Thyroid gland (tissue), 4 donors: ENCODE measurements at places on chromosomes 3 and 15. TPM values are rescaled to one million over a fixed set of nuclear protein-coding genes. Genes with fewer than 3 reads are reported as not detected.
A peak's percentile ranks its signal among the peaks of the same experiment; 100 is the strongest.

GRCh38 chr3:13535905-13536304 is 13.0 kb upstream of the FBLN2 start:
- no peak for DNase-seq

SATB1 gene
- total RNA-seq, result 45.4 TPM

ST3GAL6 gene
- total RNA-seq, result 7.9 TPM

GRCh38 chr15:75646944-75647364 is 758 bp upstream of the SNX33 start:
- DNase-seq, result peak; percentile 67

KLF15 gene
- total RNA-seq, result 20.6 TPM

SLC6A20 gene
- not detected for total RNA-seq

DNA sequence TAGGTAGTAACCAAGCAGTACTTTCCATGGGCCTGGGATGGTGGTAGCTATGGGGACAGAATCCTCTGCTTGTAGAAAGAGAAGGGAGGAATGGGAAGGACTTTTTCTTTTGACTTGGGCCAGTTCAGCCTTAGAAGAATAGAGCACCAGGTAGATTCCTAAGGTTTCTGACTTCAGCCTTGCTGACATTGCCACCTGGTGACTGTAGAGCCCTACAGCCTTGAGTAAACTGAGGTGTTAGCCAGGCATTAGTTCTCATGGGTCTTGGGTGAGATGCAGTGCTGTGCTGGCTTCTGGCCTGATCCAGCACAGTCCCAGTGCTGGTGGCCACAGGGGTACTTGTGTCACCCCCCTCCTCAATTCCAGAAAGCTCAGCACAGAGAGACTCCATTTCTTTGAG is 171.1 kb downstream of the ZBBX start:
- no peak for DNase-seq

STAB1 gene
- 31.8 TPM for total RNA-seq

- DNase-seq, result no peak
Observed at GRCh38 chr3:98553753-98554152, 22.0 kb downstream of the GPR15 start.

BTLA gene
- total RNA-seq, result not detected

GRCh38 chr3:50873376-50874157 is 198.8 kb downstream of the DOCK3 start:
- DNase-seq, result no peak

GRCh38 chr15:26939398-26939797 is 31.6 kb upstream of the GABRG3 start:
- DNase-seq, result no peak

HRG gene
- not detected for total RNA-seq

TBC1D23 gene
- total RNA-seq, result 104 TPM

DNA sequence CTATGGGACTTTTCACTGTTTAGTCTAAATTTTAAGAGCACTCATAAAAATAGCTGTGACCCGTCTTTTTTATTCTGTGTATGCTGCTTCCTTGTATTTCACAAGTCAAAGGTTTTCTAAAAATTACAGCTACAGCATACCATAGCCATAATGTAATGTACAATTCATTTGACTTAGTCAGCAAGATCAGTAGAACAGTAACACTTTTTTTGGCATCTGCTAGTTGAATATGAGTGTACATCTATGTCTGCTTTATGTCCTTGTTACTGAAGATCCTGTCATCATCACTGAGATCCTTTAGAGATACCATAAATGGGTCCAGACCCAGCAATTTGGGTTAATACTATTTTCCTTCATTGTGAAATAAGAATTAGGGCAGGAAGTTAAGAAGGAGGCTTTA is 42.2 kb downstream of the CMSS1 start:
- DNase-seq, result no peak

DNA sequence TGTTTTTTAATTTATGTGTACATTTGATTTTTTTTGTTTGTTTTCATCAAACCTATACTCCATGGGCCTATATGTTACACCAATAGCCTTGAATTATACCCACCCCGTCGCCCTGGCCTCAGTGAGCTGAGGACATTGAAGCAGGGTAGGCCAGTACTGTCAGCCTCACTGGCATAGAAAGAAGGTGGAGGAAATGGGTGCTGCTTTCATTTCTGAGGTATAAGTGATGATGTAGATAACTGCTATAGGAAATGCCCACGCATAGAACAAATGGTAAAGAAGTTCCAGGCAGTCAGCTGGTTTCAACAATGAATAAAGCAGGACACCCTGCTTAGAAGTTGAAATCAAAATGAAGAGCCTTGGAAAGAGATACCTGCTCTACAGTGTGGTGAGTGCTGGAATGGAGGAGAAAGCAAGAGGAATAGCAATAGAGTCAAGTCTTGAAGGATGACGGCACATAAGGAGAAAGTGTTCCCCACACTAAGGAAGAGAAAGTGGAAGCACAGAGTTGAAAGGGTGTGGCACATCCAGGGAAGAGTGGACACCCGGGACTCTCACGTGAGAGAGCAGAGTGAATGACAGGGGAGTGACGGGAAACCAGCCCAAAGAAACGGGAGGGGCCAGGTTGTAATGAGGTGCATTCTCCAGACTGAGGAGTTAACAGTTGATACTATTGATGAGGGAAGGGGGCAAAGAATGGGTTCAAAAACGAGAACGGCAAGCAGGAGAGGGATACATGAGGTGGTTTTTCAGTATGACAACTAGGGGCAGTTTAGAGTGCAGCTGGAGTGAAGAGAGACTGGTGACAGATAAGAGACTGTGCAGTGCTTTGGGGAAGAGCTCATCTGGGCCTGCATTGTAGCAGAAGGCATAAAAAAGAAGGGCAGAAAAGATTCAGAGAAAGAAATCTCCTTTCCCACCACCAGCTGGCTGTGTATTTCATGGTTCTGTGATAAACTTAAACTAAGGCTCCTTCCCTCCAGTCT is 70.5 kb downstream of the KLHL25 start:
- DNase-seq, result no peak

DNA sequence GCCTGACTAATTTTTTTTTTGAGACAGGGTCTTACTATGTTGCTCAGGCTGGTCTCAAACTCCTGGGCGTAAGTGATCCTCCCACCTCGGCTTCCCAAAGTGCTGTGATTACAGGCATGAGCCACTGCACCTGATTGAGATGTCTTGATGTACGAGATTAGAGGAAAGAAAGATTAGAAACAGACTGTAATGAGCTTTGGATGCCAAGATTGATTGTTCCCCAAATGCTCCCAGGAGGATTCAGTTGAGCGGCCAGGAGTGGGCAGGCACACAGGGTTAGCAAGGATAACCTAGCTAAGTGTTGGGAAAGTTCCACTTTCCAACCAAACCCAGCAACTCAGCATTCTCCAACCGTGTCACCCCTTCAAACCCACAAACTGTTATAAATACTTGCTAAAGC is 63.7 kb downstream of the SRGAP3 start:
- DNase-seq, result peak; percentile 25

GRCh38 chr3:62011666-62012065 is 361.7 kb downstream of the FEZF2 start:
- no peak for DNase-seq

- DNase-seq, result no peak
Observed at GRCh38 chr3:53688989-53689388, 157.2 kb downstream of the CHDH start.
